Activated effector memory CD4-positive, alpha-beta T cell treated with Interleukin-2 at 50 U/mL for 16 hours (primary cell): ENCODE measurements at places on chromosomes 5 and 9.

- DNase-seq, result no peak
Measured at GRCh38 chr5:173464813-173465212, 136.6 kb upstream of the STC2 start.

DNA sequence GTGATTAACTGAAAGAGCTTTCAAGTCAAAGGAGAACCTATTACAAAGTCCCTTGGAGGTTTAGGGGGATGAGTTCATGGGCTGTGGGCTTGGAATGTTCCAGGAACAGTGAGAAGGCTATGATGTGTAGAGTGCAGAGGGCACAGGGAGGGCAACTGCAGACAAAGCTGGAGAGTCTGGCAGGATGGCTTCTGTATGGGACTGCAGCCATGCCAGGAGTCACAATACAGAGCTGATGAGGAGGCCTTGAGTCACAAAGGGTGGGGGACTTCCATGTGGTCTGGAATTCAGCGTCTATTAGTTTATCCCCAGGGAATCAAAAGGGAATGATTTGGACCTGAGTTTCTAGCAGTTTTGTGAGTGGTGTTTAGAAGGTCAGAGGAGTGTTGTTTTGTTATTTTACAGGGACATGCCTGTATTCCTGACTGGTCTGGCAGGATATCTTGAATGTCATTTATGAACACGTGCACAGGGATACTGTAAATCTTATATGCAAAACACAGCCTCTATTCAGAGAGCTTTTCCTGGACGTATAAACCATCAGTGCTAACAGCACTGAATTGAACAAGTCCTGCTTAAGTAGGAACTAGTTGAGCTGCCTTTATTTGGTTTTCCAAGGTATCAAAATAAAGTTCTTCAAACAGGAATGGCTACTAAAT is 14.3 kb upstream of the TEK start:
- no peak for DNase-seq

DNA sequence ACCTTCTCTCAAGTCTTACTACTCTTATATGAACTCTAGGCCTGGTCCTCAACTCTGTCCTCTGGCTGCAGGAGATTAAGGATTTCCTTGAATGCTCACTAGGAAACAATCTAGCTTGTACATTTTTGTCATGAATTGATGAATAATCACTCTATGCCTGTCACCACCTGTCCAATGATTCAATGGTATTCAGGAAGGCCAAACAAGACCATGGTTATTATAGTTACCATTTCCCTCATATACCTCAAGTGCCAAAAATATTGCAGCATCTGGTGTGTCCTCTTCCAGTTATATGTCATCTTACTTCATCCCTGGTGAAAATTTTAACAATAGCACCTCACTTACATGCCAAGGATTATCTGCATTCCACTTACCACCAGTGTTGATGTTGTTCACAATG is 179.0 kb upstream of the MOCS2 start:
- no peak for DNase-seq

DNA sequence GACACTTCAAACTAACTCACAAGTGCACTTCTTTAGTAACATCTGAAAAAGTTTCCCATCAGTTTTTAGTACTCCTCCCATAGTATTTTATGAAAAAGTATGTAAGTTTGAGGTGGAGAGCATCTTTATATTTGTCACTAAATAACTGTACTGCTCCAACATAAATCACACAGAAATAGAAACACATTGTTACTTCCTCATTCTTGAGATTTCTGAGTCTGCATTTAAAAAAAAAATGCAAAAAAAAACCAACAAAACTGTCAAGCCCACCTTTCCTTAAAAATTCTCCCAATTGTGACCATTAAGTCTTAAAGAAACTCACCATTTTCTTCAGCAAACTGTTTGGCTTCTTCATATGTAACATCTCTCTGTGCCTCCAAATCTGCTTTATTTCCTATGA is 18.7 kb downstream of the RAB14 start:
- DNase-seq, result no peak

GRCh38 chr5:101260857-101261256 is 357.8 kb upstream of the ST8SIA4 start:
- DNase-seq, result no peak

DNA sequence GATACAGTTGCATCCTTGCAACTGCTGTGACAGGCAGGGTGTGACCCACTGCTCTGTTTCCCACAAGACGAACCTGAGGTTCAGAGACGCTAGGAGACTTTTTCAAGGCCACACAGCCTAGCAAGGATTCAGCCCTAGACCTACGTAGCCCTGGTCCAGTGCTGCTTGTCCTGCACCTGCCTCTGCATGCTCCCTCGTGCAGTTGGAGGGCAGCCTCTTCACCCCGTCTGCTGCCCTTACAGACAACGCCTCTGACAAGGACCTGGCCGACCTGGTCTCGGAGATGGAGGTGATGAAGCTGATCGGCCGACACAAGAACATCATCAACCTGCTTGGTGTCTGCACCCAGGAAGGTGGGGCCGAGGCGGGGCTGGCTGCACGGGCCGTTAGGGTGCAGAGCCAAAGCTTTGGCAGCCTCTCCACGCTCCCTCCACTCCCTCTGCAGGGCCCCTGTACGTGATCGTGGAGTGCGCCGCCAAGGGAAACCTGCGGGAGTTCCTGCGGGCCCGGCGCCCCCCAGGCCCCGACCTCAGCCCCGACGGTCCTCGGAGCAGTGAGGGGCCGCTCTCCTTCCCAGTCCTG is 8.5 kb downstream of the FGFR4 start:
- no peak for DNase-seq

GRCh38 chr9:3534614-3535404 is 9.0 kb upstream of the RFX3 start:
- no peak for DNase-seq

GRCh38 chr9:92147030-92147851 is 32.0 kb upstream of the SPTLC1 start:
- no peak for DNase-seq

- no peak for DNase-seq
Measured at GRCh38 chr9:127773272-127773671, 5.2 kb downstream of the SH2D3C start.

- DNase-seq, result no peak
Measured at GRCh38 chr9:97299809-97300414, 7.5 kb upstream of the CCDC180 start.

GRCh38 chr5:43305948-43306565 is 7.2 kb downstream of the HMGCS1 start:
- DNase-seq, result no peak
